ENCODE measurements at places on chromosomes 2 and 18. TPM values are rescaled to one million over a fixed set of nuclear protein-coding genes. Genes with fewer than 3 reads are reported as not detected.

DNA sequence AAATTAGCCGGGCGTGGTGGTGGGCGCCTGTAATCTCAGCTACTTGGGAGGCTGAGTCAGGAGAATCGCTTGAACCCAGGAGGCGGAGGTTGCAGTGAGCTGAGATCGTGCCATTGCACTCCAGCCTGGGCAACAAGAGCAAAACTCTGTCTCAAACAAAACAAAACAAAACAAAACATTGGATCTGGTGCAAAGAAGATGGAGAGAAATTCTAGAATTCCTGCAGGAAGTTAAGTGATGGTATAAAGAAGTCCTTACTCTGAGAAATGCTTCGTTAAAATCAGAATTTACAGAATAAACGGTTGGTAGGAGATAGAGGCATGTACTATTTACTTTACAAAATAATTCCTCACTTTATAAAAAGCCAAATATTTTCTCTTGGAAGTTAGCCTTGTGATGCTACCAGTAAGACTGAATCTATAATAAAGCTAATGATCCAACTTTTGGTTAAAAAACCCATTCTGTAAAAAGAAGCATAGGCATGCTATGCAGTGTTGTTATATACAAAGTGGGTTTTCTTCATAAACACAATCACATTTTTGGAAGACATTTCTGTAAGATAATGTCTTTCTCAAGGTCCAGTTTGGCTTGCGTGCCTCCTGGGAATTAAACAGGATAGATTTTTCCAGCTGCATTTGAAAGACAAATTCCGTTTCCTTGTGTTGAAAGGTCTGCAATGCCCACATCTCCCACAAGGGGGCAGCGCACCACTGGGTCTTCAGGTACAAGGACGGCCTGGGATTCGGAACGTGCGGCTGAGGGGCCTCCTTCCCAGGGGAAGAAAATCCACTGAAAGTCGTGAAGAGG is 35.6 kb upstream of the PNO1 start:
- H3K4me1 ChIP-seq, result peaks cover 9% of the 10 kb centered on the region
- no peaks in the 10 kb centered on the region for H3K27me3 ChIP-seq
- no peaks in the 10 kb centered on the region for H3K36me3 ChIP-seq

GRCh38 chr2:52874466-52875106 is 893.0 kb upstream of the CHAC2 start:
- peaks cover 12% of the 10 kb centered on the region for H3K4me1 ChIP-seq
- H3K27me3 ChIP-seq, result no peaks in the 10 kb centered on the region
- H3K36me3 ChIP-seq, result no peaks in the 10 kb centered on the region
- H3K27ac ChIP-seq, result no peak overlapping the region

GRCh38 chr2:238121511-238122286 is 16.8 kb upstream of the KLHL30 start:
- peaks cover 4% of the 10 kb centered on the region for H3K4me1 ChIP-seq
- H3K27me3 ChIP-seq, result peaks cover 18% of the 10 kb centered on the region
- no peak overlapping the region for H3K4me3 ChIP-seq
- no peak for DNase-seq

The AQP12B gene
- total RNA-seq, result not detected

The FAM210A gene
- total RNA-seq, result 15.9 TPM

Data from esophagus muscularis mucosa (tissue), 4 donors.